Chondrocyte (in vitro differentiated cells): ENCODE measurements at places on chromosomes 6 and 20. TPM values are rescaled to one million over a fixed set of nuclear protein-coding genes. Genes with fewer than 3 reads are reported as not detected.
A peak's percentile ranks its signal among the peaks of the same experiment; 100 is the strongest.

DNA sequence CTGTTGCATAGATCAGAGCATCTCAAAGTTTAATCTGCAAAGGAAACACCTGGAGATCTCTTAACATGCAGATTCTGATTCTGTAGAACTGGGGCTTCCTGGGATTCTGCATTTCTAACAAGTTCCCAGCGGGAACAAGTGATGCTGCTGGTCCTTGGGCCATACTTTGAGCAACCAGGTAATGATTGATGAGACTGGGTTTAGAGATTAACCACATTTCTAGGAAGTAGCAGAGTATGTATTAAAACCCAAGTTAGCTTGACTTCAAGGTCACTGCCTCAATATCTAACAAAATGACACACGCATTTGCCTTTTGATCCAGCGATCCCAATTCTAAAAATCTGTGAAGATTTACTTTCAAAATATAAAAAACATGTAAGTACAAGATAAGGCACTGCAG is 83.0 kb upstream of the DTNBP1 start:
- H3K27ac ChIP-seq, result no peak overlapping the region
- H3K4me1 ChIP-seq, result no peaks in the 10 kb centered on the region
- no peak for DNase-seq

- no peak overlapping the region for H3K4me3 ChIP-seq
- peaks cover 64% of the 10 kb centered on the region for H3K4me1 ChIP-seq
- peak overlapping the region; percentile 87 for H3K27ac ChIP-seq
Observed at GRCh38 chr6:134678436-134678889, 271.4 kb downstream of the ALDH8A1 start.

GRCh38 chr6:44849806-44850205 is 462.3 kb downstream of the CDC5L start:
- peaks cover 15% of the 10 kb centered on the region for H3K4me1 ChIP-seq
- H3K4me3 ChIP-seq, result no peak overlapping the region
- H3K27ac ChIP-seq, result no peak overlapping the region
- no peaks in the 10 kb centered on the region for H3K27me3 ChIP-seq
- no peak for DNase-seq
- H3K36me3 ChIP-seq, result no peaks in the 10 kb centered on the region

DNA sequence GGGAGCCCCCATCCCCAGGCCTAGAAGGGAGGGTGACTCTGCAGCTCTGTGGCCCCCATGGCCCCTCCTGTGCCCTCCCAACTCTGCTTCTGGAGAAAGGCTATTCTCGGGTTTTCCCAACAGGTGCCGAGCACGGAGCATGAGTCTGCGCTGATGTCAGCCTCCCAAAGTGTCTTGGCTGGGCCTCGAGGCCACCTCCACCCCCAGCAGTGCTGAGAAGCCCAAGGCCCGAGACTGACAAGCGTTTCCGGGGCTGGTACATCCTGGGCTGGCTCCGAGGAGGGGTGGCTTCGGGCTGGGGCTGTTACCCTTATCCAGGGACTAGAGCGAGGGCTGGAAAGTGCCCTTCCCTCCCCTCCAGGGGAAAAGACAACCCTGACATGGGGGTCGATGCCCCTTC is 60.2 kb upstream of the GATA5 start:
- H3K36me3 ChIP-seq, result no peaks in the 10 kb centered on the region
- no peaks in the 10 kb centered on the region for H3K4me1 ChIP-seq
- H3K4me3 ChIP-seq, result no peak overlapping the region
- peaks cover 4% of the 10 kb centered on the region for H3K27me3 ChIP-seq
- DNase-seq, result no peak
- H3K27ac ChIP-seq, result no peak overlapping the region

GRCh38 chr20:62477669-62478455 is 2.1 kb upstream of the GATA5 start:
- no peak overlapping the region for H3K4me3 ChIP-seq
- DNase-seq, result no peak
- H3K27ac ChIP-seq, result no peak overlapping the region
- peaks cover 2% of the 10 kb centered on the region for H3K4me1 ChIP-seq

- H3K27ac ChIP-seq, result no peak overlapping the region
- no peaks in the 10 kb centered on the region for H3K4me1 ChIP-seq
- no peak for DNase-seq
- H3K36me3 ChIP-seq, result no peaks in the 10 kb centered on the region
Observed at GRCh38 chr20:37933786-37934633, 31.1 kb downstream of the VSTM2L start.

DNA sequence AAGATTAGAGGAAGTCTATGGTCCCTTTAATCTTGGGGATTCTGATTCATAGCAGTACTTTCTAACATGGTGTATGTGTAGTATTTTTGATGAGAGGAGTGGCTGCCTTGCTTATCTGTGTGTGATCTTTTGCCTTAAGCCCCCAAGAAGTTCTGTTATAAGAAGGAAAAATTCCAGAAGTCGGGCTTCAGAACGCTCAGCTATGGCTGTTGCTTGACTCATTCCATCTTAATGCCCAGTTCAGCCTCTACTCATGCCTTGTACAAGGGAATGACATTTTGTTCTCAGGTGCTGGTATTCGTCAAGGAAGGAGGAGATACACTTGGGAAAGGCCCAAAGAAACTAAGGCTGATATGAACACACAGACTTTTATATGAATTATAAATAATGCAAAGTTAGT is 713.0 kb upstream of the MARCKS start:
- H3K36me3 ChIP-seq, result no peaks in the 10 kb centered on the region
- H3K4me3 ChIP-seq, result no peak overlapping the region

Gene MICA
- 54.6 to 56.8 TPM (median 56.3 TPM) in 3 replicates for total RNA-seq

DNA sequence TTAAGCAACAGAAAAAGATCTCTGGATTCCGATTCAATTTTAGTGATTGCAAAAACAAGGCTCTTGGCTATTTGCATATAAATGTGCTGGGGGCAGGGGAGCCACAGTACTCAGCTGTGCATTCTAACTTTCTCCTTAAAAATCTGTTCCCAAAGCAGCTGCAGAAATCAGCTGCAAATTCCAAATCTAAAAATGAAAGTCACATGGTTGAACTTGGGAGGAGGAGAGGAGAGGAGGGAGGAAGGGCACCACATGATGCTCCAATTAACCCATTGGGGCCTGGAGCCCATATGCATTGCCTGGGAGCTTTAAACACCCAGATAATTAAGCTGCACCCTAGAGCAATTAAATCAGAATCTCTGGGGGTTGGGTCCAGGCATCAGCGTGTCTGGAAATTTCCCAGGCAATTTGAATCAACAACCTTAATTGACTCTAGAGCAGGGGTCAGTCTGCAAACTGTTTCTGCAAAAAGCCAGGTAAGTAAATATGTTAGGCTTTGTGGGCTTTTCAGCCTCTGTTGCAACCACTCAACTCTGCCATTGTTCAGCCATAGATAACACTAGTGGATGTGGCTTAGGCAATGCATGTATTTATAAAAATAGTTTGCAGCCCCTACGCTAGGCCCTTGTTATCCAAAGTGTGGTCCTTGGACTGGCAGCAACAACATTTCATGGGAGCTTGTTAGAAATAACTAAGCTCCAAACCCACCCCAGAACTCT is 508.1 kb downstream of the KIF16B start:
- no peaks in the 10 kb centered on the region for H3K36me3 ChIP-seq
- no peak overlapping the region for H3K27ac ChIP-seq
- peaks cover 3% of the 10 kb centered on the region for H3K27me3 ChIP-seq
- DNase-seq, result no peak
- H3K4me1 ChIP-seq, result peaks cover 4% of the 10 kb centered on the region

GRCh38 chr20:22924949-22925612 is 110.0 kb upstream of the SSTR4 start:
- no peak overlapping the region for H3K4me3 ChIP-seq
- H3K4me1 ChIP-seq, result peaks cover 37% of the 10 kb centered on the region
- no peaks in the 10 kb centered on the region for H3K36me3 ChIP-seq

DNA sequence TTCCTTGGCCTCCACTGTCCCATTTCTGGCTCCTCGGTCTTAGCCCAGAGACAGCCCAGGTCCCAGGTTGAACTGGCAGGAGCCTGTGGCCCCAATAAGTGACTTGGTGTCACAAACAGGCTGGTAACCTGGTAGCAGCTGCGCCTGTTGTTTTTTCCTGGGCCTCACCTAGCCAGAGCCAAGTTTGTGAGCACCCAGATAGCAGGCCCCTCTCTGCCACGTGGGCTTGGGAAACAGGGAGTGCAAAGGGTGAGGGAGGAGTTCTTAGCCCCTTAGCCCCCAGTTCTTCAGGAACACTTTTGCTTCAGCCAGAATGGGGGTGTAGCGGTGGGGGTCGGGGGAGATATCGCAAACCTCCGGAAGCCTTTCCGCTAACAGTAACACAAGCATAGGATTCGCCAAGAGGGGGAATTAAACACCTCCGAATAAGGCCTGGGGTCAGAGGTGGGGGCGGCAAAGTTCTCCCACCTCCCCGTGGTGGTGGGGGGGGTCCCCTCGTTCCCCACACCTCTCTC is 760 bp downstream of the C6orf132 start:
- H3K4me1 ChIP-seq, result peaks cover 36% of the 10 kb centered on the region
- H3K27me3 ChIP-seq, result peaks cover 2% of the 10 kb centered on the region
- peak overlapping the region; percentile 84 for H3K4me3 ChIP-seq
- no peak for DNase-seq

- H3K27me3 ChIP-seq, result no peaks in the 10 kb centered on the region
- no peak overlapping the region for H3K4me3 ChIP-seq
- no peak for DNase-seq
- peaks cover 7% of the 10 kb centered on the region for H3K36me3 ChIP-seq
- no peak overlapping the region for H3K27ac ChIP-seq
Observed at GRCh38 chr6:138521790-138522189, 22.5 kb upstream of the NHSL1 start.

GRCh38 chr20:20796766-20797440 is 84.5 kb upstream of the RALGAPA2 start:
- H3K27me3 ChIP-seq, result peaks cover 22% of the 10 kb centered on the region
- DNase-seq, result no peak
- no peaks in the 10 kb centered on the region for H3K4me1 ChIP-seq
- H3K36me3 ChIP-seq, result no peaks in the 10 kb centered on the region
- H3K4me3 ChIP-seq, result no peak overlapping the region

DNA sequence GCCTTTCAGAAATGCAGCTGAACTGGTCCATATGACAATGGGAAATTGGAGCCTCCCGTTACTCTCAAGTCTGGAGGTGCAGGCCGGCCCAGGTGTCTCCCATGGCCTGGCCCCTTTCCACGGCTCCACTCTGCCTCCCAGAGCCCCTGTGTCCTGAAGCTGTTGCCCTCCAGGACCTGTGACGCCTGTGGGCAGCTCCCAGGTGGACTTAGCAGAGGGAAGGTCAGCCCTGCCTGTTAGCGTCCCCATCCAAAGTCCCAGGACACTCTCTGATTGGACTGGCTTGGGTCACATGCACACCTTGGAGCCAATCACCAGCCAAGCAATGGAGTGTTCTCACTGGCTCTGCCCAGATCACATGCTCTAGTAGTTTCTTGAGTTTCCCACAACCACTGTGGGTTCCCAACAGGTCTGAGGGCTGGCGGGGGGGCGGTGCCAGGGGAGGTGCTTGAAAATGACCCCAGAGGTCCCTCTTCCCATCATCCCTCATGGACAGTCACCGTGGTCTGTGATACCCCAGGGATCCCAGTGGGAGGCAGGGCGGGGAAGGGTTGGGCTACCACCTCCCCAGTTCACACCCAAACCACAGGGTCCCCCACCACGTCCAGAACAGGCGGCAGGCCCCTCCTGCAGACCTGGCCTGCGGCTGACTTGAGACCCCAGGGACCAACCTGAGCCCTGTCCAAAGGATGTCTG is 135.6 kb downstream of the TAF4 start:
- peaks cover 1% of the 10 kb centered on the region for H3K27me3 ChIP-seq
- peaks cover 11% of the 10 kb centered on the region for H3K4me1 ChIP-seq
- H3K4me3 ChIP-seq, result no peak overlapping the region
- no peak overlapping the region for H3K27ac ChIP-seq
- H3K36me3 ChIP-seq, result peaks cover 2% of the 10 kb centered on the region

DNA sequence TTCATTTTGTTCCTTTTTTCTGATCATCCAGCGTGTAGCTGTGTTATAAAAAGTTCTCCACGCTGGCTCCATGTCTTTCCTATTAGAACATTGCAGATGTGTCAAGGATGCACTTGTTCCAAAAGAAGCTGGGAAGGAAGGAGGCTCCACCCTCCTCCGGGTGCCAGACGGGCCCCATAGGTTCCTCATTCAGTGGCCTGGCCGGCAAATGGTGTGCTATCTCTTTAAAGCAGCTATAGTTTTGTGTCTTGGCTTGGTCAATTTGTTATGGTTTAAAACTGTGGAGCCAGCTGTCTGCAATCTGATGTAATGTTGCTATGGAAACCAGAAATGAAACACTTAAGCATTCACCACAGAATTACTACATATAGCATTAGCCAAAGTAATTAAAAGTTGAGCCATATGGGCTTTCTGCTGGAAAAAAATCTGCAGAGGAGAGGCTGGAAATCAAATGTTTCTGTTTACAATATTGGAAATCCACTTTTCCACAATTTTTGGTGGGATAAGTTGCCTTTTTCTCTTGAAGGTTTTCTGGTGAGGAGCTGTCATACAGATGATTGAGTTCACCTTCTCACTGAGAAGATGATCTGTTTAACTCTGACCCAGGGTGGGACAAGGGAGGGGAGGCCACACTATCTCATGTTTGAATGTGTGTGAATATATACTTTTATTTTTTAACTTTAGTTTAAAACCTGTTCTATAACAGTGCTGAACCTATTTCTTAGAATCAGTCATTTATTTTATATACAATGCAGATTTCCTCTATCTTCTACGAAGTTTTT is 167.4 kb downstream of the SASH1 start:
- peaks cover 3% of the 10 kb centered on the region for H3K36me3 ChIP-seq
- peak overlapping the region; percentile 97 for H3K27ac ChIP-seq
- H3K4me1 ChIP-seq, result peaks cover 69% of the 10 kb centered on the region

DNA sequence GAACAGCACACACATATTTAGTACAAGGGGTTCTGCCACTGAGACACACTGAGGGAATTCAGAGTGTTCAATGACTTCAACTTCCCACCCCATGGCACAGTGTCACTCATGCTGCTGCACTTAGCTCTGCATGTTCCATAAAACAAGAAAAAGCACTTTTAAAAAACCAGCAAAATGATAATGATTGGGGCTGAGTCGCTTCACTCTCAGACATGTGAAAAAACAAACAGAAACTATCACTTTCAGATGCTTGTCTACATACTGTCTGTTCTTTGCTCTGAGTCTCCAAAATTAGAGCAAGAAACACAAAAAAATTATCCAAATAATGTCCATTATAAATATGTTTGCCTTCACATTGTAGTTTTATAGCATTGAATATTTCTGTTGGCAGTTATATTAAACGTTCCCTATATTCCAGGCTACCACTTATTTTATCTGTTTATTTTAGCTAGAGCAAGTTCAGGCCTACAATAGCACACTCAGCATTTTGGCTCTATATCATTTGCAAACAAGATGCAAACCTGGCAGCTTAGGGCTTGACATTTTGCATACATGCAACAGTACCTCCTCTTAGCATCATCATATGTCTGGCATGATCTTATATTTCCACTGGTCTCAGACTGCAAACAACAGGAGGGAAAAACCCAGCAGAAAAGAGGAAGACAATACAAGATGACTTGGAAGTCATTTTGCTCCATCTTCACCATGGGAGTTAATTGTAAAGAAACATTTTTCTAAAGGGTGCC is 398.8 kb downstream of the HACE1 start:
- no peaks in the 10 kb centered on the region for H3K27me3 ChIP-seq
- no peak overlapping the region for H3K4me3 ChIP-seq
- DNase-seq, result no peak
- H3K4me1 ChIP-seq, result peaks cover 3% of the 10 kb centered on the region
- H3K36me3 ChIP-seq, result no peaks in the 10 kb centered on the region
- H3K27ac ChIP-seq, result no peak overlapping the region
